ENCODE measurements at places on chromosomes 4 and X.

DNA sequence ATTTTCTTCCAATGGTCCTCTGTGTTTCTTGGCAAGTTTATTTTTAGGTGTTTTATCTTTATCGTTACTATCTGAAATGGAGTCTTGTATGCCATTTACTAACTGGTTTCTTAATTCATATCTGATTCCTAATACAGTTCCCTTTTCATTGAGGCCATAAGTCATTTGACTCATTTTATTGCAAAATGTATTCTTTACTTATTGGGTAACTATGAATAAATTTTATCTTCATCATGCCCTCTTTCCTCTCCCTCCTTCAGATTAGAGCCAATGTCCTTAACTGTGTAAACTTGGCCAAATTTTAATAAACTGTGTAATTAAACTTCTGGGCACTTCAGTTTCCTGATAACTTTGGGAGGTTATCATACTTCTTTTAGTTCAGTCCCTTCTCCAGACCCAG, 19.3 kb upstream of the MSMO1 start:
- no peak for DNase-seq

DNA sequence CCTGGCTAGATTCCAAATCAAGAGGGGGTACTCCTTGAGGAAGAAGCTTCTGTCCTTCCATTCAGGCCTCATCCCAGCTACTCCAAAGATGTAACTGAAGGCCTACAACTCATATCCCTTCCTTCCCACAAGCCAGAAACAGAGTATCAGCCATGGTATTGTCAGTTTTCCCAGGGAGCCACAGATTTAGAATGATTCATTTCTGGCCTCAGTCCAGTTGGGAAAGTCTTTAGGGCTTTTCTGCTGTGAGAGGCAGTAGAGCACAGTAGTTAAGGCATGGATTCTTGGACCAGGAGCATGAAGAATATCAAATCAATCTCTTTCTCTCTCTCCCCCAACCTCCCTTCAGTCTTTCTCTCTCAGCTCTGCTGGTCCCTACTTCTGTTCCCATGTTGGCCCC, 505.0 kb downstream of the BCOR start:
- DNase-seq: no peak

- DNase-seq: no peak
Measured at GRCh38 chrX:8377041-8377440, 87.6 kb upstream of the VCX3B start.

- no peak for DNase-seq
Measured at GRCh38 chrX:53155512-53156206, 61.7 kb downstream of the KANTR start.

All from brain microvascular endothelial cell (primary cell).